Vagina (tissue), 2 donors: ENCODE measurements at places on chromosomes 12 and 14.

DNA sequence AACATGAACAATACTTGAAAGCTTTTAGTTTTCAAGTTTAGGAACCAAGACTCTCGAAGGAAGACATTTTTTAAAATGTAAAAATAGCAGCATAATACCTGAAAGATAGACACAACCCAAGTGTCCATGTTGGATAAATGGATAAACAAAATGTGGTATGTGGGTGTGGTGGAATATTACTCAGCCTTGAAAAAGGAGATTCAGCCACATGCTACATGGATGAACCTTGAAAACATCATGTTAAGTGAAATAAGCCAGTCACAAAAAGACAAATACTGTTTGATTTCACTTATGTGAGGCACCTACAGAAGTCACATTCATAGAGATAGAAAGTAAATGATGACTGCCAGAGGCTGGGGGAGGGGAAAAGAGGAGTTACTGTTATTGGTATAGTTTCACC is 228.7 kb downstream of the FBXL14 start:
- no peak for DNase-seq

- no peak for DNase-seq
Measured at GRCh38 chr12:77816196-77816595, 14.5 kb upstream of the NAV3 start.

- no peak for DNase-seq
Measured at GRCh38 chr12:39081910-39082309, 176.5 kb upstream of the CPNE8 start.

DNA sequence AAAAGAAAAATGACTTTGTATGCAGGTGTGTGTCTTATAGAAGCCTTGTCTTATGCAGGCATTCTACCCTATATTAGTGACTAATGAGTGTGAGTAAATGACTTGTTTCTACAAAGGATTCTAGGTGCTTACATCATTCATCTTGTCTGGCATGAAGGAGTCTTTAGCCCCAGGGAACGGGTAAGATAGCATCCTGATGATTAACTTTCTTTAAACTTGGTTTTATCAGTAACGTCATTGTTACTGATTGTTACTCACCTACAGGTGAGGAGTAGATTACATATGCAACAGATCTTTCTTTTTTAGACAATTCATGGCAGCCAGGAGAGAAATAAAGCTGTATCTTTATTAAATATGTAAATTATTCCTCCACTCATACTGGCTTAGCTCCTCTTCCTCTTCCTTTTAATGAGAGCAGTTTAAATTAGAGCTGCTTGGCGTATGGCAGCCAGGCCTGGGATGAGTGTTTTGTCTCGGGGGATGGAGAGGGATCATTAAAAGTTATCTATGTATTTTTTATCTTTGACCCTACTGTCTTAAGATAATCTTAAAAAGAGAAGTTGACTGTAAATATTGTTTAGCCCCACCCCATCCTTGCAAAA is 57.2 kb upstream of the ATP2A2 start:
- DNase-seq: no peak

GRCh38 chr14:68510201-68511128 is 282.4 kb downstream of the ZFP36L1 start:
- DNase-seq: no peak

DNA sequence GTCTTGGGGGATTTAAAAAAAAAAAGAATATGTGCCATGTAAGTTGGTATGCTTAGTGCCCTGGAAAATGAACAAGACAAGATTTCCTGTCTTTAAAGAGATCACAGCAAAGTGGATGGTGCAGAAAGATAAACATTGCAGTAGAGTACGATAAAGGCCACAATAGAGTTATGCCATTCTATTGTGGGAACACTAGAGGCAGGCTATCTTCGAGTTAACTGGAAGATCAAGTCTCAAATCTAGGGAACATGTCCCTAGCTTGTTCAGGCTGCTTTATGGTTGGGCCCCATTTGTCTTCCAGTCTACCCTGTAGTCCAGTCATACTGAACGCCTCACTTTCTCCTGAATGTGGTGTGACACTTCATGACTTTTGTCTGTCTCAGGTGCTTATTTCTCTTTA is 18.7 kb upstream of the CCT2 start:
- no peak for DNase-seq

GRCh38 chr12:30461026-30461615 is 234.5 kb downstream of the IPO8 start:
- DNase-seq: no peak

- DNase-seq: no peak
Measured at GRCh38 chr12:116916122-116916521, 5.4 kb downstream of the FBXW8 start.

GRCh38 chr14:64303471-64303917 is 9.3 kb upstream of the ESR2 start:
- DNase-seq: no peak

GRCh38 chr12:66584673-66585072 is 94.2 kb downstream of the GRIP1 start:
- DNase-seq: no peak

- no peak for DNase-seq
Measured at GRCh38 chr14:90061685-90062126, at the start of gene KCNK13. Gene KCNK13, plus strand, starts transcription at chr14:90061994. Its CDS starts 212 bp downstream, at chr14:90062206.

GRCh38 chr12:48768147-48768546 is 20.7 kb downstream of the ADCY6 start:
- DNase-seq: no peak

GRCh38 chr14:88668448-88669116 is 105.7 kb downstream of the ZC3H14 start:
- DNase-seq: no peak
